ENCODE measurements at places on chromosomes 12 and 14.

GRCh38 chr12:67909091-67909531 is 80.1 kb upstream of the IFNG-AS1 start:
- DNase-seq: no peak

- no peak for DNase-seq
Measured at GRCh38 chr12:53930591-53931255, 7.9 kb upstream of the HOXC13 start.

- no peak for DNase-seq
Measured at GRCh38 chr14:41404126-41404525, 202.6 kb upstream of the LRFN5 start.

- DNase-seq: no peak
Measured at GRCh38 chr12:62736596-62736995, 198.4 kb downstream of the PPM1H start.

DNA sequence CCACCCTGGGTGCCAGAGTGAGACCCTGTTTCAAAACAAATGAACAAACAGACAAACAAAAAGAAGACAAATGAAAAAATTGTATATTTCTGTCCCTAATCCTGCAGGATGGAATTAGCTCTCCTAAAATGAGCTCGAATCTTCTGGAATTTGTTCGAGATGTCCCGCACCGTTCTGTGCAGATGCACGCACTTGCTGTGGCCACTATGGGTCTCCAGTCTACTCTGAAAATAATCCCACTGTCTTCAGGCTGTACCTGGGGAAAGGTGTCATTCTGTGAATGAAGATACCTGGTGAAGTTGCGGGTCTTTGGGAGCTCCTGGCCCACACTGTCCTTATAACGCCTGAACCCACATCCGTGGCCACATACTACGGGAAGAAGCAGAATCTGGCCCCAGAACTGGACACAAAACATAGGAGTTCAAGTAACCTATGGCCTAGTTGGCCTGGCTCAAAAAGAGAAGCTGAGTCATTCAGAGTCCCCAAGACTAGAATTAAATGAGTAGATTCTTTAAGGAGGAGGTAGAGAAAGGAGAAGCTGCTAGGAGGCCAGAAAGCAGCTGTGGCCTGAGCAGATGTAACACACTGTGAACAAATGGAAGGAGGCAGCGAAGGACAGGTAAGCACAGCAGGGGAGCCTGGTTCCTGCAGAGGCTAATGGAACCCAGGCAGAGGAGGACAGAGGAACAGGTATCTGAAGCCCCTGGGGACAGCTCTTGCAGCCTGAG is 108.6 kb downstream of the FOXN3 start:
- DNase-seq: no peak

DNA sequence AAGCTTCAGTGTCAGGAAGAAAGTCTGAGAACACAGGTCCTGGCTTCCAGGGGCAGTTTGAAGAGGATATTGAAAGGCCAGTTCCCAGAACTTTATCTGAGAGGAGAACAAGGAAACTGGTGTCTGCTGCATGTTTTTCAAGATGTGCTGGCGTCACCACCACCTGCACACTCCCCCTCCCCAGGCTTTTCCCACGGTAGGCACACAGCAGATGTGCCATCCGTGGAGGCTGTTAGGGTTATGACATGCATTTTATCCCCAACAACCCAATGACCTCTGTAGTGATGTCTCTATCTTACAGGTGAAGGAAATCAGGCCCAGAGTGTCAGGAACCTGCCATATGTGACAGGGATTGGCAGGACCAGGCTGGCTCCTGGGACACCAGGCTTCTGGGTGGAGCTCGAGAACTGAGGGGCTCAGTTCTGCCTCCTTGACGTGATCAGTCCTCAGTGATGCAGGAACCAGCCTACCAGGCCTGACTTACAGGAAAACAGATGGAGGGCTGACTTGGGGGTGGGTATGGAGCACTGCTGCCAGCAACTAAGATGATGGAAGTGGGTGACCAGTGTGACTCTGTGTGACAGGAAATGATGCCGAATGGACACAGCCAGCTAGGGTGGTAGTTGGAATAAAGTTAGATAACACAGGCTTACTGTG is 16.8 kb downstream of the SLC25A47 start:
- DNase-seq: no peak

DNA sequence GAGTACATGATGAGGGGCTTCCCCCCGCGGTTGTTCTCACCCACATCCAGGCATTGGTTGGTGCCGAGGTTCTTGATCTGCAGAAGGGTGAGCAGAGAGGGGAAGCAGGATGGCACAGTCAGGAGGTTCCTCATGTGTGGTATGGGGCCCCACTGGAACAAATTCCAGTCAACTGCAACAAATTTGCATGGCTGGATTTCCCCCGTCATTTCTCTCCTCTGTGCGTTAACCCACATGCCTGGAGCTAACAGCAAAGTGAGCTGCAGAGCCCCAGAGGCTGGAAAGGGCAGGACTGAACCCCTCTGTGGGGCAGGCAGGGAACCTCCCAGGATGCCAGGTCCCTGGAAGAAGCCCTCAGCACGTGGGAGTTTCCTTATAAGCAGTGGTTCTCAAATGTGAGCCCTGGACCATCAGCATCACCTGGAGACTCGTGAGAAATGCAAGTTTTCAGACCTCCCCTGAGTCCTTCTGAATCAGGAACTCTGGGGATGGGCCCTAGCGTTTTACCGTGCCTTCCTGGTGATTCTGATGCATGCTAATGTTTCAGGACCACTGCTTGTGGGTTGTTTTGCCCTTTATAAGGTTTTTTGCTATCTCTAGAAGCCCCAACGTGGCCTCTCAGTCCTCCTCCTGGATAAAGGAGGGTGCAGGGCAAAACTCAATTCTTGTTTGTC is 11.0 kb upstream of the CELA1 start:
- no peak for DNase-seq

DNA sequence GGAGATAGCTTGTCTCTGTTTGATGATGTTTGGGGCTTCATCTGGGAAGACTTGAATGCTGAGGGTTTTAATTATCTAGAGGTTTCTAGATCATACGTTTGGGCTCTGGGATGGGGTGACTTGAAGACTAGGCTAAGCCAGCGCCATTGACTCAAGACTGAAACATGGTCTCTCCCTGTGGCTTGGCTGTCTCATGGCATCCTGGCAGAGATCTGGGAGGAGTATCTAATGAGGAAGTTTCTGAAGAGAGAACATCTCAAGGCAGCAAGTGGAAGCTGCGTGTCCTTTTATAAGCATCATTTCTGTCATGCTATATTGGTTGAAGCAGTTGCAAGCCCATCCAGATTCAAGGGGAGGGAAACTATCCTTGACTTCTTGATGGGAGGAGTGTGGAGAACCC is 104.8 kb downstream of the UNC79 start:
- no peak for DNase-seq

DNA sequence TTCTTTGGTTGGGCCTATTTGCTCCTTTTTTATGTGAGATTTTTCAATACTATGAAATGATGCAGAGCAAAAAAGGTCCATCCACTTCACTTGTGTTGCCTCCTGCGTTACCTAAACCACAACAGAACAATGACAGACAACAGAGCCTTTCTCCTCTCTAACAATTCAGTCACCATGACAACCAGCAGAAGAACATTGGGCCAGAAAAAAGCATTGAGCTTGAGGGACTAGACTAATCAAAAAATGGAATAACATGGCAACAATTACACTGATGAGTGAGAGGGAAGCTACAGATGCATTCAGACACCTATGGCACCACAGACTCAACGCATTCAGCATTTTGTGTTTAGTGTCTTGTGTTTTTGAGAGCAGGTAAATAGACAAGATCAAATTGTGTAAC is 44.6 kb upstream of the PTCSC3 start:
- DNase-seq: no peak

GRCh38 chr12:115037830-115038229 is 353.9 kb upstream of the TBX3 start:
- DNase-seq: no peak

GRCh38 chr12:129279771-129280170 is 426.5 kb downstream of the GLT1D1 start:
- DNase-seq: no peak

- no peak for DNase-seq
Measured at GRCh38 chr12:50016501-50017475, 8.5 kb downstream of the RACGAP1 start.

- no peak for DNase-seq
Measured at GRCh38 chr14:96158735-96159134, 45.9 kb upstream of the BDKRB2 start.

- DNase-seq: no peak
Measured at GRCh38 chr12:47820631-47821345, 1.1 kb upstream of the HDAC7 start.

GRCh38 chr14:33081259-33081658 is 142.6 kb downstream of the NPAS3 start:
- DNase-seq: no peak

DNA sequence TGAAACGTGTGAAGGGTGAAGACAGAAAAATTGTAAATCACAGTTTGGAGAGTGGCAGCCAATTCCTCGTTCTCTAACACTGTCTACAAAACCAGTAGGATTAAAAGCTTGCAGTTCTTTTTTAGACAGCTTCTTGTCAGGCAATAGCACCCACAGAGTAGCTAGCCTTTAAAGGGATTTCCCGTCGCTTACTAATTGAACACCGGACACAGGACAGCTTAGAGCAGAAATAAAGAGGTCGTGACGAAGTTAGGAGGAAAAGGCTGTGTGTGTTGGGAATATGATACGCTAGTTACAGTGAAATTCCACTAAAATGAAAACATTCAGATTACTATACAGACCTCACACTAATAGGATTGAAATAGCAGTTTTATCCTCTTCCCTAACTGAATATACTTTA is 149.1 kb upstream of the FLRT2 start:
- no peak for DNase-seq

GRCh38 chr12:93166541-93167307 is 211.0 kb upstream of the NUDT4 start:
- DNase-seq: no peak

DNA sequence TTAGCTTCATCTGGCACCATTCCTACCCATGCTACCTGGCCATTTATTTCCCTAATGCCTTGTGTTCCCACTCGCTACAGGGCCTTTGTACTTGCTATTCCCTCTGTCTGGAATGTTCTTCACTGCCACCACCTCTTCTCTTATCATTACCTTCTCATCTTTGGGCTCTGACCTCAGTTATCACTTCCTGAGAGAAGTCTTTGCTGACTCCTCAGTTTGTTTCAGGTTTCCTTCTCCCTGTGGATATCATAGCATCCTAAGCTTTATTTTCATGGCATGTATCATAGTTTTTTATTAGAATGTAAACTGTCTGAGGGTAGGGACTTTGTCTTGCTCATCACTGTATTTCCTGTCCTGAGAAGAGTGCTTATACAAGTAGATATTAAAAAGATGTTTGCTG is 29.7 kb downstream of the SPATS2 start:
- DNase-seq: no peak

DNA sequence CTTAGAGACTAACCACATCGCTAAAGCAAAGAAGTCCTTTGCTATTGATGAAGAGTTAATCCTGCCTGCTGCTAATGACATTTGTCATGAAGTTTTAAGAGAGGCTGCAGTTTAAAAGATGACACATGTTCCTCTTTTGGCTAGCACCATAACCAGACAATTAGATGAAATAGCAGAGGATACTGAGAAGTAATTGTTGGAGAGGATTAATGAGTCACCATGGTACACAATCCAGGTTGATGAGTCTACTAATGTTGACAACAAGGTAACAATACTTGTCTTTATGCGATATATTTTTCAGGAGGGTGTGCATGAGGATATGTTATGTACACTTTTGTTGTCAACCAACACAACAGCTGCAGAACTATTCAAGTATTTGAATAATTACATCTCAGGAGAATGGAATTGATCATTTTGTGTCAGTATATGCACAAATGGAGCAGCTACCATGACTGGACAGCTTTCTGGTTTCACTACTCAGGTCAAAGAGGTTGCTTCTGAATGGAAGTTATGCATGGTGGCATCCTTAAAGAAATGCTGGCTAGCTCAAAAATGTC is 56.7 kb downstream of the LRRIQ1 start:
- DNase-seq: no peak

DNA sequence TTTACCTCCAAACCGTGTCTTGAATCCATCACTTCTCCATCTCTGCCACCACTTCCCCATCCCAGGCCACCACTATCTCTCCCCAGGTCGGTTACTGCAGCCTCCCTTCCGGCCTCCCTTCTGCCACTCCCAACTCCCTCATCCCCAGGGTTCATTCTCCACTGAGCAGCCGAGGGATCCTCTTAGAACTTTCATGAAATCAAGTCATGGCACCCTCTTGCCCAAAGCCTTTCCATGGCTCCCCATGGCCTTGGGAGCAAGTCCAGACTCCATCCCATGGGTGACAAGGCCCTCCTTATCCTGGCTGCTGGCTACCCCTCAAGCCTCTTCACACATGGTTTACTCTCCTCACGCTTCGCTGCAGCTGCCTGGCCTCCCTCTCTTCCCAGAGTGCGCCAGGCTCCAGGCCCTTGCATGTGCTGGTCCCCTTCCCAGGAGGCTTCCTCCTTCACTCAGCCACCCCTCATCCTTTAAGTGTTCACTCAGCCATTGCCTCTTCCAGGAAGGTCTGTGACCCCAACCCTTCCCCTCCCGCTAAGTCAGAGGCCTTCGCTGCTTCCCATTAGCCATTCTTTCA is 17.9 kb upstream of the SH2B3 start:
- DNase-seq: no peak

DNA sequence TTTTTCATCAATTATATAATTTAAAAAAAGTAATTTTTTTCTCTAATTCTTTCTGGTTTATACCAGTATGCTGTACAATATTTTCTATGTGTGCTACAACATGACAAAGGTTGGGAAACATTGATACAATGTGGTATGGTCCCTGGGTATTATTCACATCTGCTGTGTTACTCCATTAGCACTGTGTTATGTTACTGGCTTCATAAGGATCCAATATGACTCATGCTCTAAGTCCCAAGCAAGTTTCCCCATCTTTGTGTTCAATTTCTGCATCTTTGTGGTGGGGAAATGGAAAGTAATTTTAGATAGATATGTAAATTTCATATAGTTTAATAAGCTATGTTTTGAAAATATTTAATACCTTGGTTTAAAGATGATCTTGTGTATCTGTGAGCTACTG is 35.8 kb downstream of the FBXO33 start:
- DNase-seq: no peak

- DNase-seq: no peak
Measured at GRCh38 chr12:109214131-109214530, 95.0 kb downstream of the FOXN4 start.

- no peak for DNase-seq
Measured at GRCh38 chr12:132734206-132734605, 23.6 kb downstream of the PGAM5 start.

GRCh38 chr12:69720750-69721149 is 17.9 kb upstream of the RAB3IP start:
- no peak for DNase-seq

DNA sequence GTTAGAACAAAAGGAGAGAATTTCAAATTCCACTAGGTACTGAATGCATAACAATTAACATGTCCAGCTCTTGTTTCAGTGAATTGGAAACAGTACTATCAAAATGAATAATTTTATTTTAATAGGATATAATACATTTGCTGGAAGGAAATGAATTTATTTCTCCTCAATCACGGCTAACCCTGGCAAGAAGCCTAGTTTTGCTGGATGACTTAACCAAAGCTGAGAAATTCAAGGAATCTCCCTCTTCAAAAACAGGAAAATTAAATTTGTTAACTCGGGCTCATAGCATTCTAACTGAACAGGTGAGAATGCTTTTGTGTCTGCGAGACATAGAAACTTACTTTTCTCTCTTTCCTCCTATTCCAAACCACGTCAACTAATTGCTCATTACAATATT is 163.5 kb upstream of the NEDD1 start:
- no peak for DNase-seq

- DNase-seq: no peak
Measured at GRCh38 chr14:34688470-34689206, 25.8 kb downstream of the CFL2 start.

- DNase-seq: no peak
Measured at GRCh38 chr12:4005851-4006430, 132.7 kb upstream of the PARP11 start.
